ENCODE measurements at places on chromosomes 5 and 9. TPM values are rescaled to one million over a fixed set of nuclear protein-coding genes. Genes with fewer than 3 reads are reported as not detected.
A peak's percentile ranks its signal among the peaks of the same experiment; 100 is the strongest.

DNA sequence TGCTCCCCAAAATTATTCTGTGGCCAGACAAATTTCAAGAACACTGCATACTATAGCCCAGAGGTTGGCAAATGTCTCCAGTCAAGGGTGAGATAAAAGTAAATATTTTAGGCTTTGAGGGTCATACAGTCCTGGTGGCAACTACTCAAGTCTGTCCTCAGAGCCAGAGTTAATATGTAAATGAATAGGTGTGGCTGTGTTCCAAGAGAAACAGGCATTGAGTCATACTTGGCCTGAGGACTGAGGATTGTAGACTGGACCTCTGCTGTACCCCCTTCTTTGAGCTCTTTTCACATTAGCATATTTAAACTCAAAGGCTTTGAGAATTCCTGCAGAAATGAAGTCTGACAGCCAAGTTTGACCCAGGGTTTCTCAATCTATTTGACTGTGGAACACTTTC lies 129.2 kb upstream of the PTCH1 start:
- no peaks in the 10 kb centered on the region for H3K27me3 ChIP-seq
- H3K27ac ChIP-seq: no peak overlapping the region
- no peaks in the 10 kb centered on the region for H3K4me1 ChIP-seq
- no peak for DNase-seq

GRCh38 chr5:16929347-16929746 lies 6.7 kb downstream of the MYO10 start:
- H3K27me3 ChIP-seq: no peaks in the 10 kb centered on the region
- H3K4me3 ChIP-seq: no peak overlapping the region
- H3K4me1 ChIP-seq: peaks cover 16% of the 10 kb centered on the region

- no peaks in the 10 kb centered on the region for H3K27me3 ChIP-seq
- H3K4me3 ChIP-seq: no peak overlapping the region
- no peak for DNase-seq
- H3K36me3 ChIP-seq: no peaks in the 10 kb centered on the region
- no peaks in the 10 kb centered on the region for H3K4me1 ChIP-seq
- no peak overlapping the region for H3K27ac ChIP-seq
Observed at GRCh38 chr9:3043369-3043768, 199.5 kb upstream of the PUM3 start.

Gene APBA1
- total RNA-seq: 12.9 TPM

Gene WDR41
- total RNA-seq: 26.0 TPM

- no peaks in the 10 kb centered on the region for H3K4me1 ChIP-seq
- no peaks in the 10 kb centered on the region for H3K36me3 ChIP-seq
- H3K4me3 ChIP-seq: no peak overlapping the region
- H3K27me3 ChIP-seq: no peaks in the 10 kb centered on the region
- no peak overlapping the region for H3K27ac ChIP-seq
Observed at GRCh38 chr5:153654504-153655200, 164.2 kb downstream of the GRIA1 start.

Gene ADGRD2
- not detected for total RNA-seq

GRCh38 chr5:674630-675011 lies 18.5 kb downstream of the TPPP start:
- H3K4me1 ChIP-seq: peaks cover 33% of the 10 kb centered on the region
- H3K36me3 ChIP-seq: no peaks in the 10 kb centered on the region
- no peaks in the 10 kb centered on the region for H3K27me3 ChIP-seq
- no peak for DNase-seq
- H3K4me3 ChIP-seq: no peak overlapping the region

DNA sequence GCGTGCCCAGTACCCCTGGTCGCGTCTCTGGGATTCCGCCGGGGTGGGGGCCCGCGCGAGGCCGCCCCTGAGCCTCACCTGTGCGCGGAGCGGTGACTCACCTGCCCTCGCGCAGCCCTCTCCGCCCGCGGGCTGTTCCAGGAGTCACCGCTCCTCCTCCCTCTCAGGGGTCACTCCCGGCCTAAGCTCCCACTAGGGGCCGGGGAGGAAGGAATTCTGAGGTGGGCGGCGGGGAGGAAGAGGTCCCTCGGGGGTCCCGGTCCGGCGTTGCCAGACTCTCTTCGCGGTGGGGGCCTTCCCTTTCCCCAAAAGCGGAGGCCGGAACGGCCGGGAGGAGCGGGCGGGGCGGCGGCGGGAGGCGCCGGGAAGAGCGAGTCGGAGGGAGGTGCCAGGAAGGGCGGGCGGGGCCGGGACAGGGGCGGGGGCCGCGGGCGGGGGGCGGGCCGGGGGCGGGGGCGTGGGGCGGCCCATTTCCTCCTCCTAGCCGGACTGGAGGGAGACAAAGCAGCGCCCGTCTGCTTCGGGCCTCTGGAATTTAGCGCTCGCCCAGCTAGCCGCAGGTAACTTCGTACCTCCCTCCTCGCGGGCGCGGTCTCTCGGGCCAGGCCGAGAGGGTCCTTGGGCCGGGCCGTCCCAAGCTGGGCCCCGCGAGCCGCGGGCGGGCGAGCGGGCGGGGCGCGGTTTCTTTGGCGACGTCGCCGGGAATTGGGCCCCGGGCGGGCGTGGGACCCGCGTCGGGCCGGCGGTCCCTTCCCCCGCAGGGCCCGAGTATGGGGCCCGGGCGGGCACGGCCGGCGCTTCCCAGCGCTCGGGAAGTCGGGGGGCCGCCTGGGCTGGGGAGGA lies at the start of gene CTNNA1:
Gene CTNNA1 (plus strand): TSS at position 475 of the 843 bp plus-strand sequence. CDS start 28,500 bp downstream, outside the sequence.
- peak within 1 kb of the TSS; percentile 94 for H3K4me3 ChIP-seq
- no peaks in the 10 kb centered on the region for H3K27me3 ChIP-seq
- H3K4me1 ChIP-seq: peaks cover 12% of the 10 kb centered on the region
- no peaks in the 10 kb centered on the region for H3K36me3 ChIP-seq
- peak within 1 kb of the TSS; percentile 97 for H3K27ac ChIP-seq

Gene GABBR2
- not detected for total RNA-seq

Gene WHRN
- total RNA-seq: 20.3 TPM

DNA sequence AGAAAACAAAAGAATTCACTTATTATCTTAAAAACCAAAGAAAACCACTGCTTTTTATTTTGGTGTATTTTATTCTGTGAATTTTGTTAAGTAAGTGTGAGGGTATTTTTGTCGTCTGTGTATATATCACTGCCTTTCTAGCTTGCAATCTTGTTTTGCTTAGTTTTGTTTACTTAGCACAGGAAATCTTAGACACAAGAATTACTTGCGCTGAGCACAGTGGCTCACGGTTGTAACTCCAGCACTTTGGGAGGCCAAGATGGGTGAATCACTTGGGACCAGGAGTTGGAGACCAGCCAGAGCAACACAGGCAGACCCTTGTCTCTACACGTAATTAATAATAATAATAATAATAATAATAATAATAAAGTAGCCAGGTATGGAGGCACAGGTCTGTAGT lies 230.3 kb downstream of the PAPPA start:
- no peak overlapping the region for H3K27ac ChIP-seq
- no peak for DNase-seq
- no peaks in the 10 kb centered on the region for H3K4me1 ChIP-seq
- no peaks in the 10 kb centered on the region for H3K27me3 ChIP-seq
- no peak overlapping the region for H3K4me3 ChIP-seq
- no peaks in the 10 kb centered on the region for H3K36me3 ChIP-seq

Data from ovary (tissue), 10 donors.